ENCODE measurements at places on chromosomes 5 and 9.

GRCh38 chr5:15715535-15715934 is 215.6 kb downstream of the FBXL7 start:
- DNase-seq = no peak

DNA sequence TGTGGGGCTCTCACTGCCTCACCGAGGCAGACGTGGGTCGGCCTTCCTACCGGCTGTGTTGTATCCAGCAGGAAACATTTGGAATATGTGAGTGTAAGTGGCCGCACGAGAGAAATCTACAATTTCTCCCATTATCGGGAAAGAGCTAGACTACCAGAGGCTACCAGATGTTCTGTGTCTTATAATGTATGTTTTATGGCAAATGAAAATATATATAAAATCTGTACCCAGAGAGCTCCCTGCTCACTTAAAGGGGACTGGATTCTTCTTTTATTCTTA is 69.5 kb upstream of the PITX1 start:
- no peak for DNase-seq

GRCh38 chr9:80125731-80126264 is 554.0 kb downstream of the TLE4 start:
- no peak for DNase-seq

GRCh38 chr9:134943836-134944235 is 26.1 kb upstream of the FCN1 start:
- DNase-seq = no peak

GRCh38 chr5:6829150-6829784 is 116.0 kb downstream of the TENT4A start:
- no peak for DNase-seq

- no peak for DNase-seq
These were observed 31.4 kb upstream of the BRD3 start for GRCh38 chr9:134099123-134099761.

Data from cortex of kidney (tissue), 1 donor.